ENCODE measurements at places on chromosomes 5 and 9. TPM values are rescaled to one million over a fixed set of nuclear protein-coding genes. Genes with fewer than 3 reads are reported as not detected.

SLC46A2 gene
- not detected for total RNA-seq

CARD6 gene
- 0.63 TPM for total RNA-seq

SPINK13 gene
- total RNA-seq, result 0.58 TPM

STKLD1 gene
- total RNA-seq, result not detected

SPINK7 gene
- not detected for total RNA-seq

KIF20A gene
- 82.9 TPM for total RNA-seq

- no peak for DNase-seq
These were observed 3.7 kb upstream of the BAAT start for GRCh38 chr9:101388507-101388993.

DNA sequence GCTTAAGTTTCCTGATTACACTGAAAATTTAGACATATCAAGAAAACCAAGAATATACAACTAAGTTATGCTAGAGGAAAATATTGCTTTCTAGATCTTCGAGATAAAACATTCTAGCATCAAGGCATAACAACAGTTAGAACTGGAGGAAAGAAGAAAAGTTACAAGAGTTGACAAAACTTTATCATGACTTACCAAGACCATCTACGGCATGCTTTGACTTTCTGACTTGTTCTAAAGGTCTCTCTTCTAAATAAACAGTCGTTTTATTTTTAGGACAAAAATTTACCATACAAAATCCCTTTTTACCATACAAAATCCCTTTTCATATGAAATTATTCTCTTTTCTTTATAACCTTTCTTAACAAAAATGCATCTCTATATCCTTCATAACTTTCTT, 1110.1 kb upstream of the CDH10 start:
- DNase-seq, result no peak

- no peak for DNase-seq
These were observed 589.1 kb downstream of the MTRR start for GRCh38 chr5:8458038-8458383.

- peak; percentile 13 for DNase-seq
These were observed 235.7 kb upstream of the ADAMTSL1 start for GRCh38 chr9:18238254-18238653.

GRCh38 chr5:151622367-151623088, 31.4 kb upstream of the FAT2 start:
- DNase-seq, result no peak

DNA sequence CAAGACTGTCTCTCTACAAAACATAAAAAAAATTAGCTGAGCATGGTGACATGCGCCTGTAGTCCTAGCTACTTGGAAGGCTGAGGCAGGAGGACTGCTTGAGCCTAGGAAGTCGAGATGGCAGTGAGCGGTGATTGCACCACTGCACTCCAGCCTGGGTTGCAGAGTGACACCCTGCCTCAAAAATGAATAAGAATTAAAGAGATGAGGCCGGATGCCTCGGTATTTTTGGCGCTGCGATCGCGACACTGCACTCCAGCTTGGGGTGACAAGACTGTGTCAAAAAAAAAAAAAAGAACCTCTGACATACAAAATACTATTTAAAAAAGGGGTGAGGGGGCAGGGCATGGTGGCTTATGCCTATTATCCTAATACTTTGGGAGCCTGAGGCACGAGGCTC, 7.3 kb downstream of the GPBP1 start:
- DNase-seq, result no peak

DNA sequence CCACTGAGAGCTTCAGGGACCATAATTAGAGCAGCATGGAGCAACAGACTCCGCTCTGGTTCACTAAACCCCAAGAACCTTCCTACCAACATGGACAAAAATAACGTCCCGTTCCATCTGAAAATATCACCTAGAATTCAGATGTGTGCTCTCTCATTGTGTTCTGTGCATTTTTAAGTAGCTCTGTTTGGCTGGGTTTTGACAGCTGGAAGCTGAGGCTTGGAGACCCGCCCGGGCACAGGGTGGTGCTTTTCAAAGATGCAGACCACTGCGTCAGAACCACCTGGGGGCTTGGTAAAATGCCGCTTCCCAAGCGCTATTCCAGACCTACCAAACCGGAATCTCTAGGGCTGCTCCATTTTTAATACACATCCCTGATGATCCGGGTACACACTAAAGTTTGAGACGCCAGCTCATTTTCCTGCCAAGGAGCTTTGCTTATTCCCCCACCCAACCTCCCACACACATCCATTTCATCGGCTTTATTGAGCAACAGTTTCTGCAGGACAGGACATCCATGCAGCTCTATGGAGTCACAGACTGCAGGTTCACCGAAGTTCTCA, 104.8 kb downstream of the GABBR2 start:
- DNase-seq, result no peak

DNA sequence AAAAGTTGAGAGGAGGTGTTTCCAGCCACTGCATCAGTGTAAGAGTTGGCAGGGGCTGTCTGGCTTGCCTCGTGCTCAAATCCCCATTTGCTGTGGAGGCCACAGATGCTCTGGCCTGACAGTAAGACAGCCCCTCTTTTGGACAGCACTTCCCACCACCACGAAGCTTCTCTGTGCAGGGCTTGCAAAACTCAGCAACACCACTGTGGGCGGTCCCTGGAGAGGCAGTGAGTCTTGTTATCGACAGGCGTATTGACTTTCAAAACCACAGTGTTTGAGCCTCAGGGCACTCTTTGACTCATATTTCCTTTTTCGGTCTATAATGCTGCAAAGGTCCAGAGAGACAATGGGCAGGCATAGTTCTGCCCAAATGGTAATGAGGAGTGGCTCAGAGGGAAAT, 539.5 kb downstream of the EBF1 start:
- no peak for DNase-seq

- no peak for DNase-seq
These were observed 84.6 kb downstream of the ANKRD55 start for GRCh38 chr5:56148453-56148971.

DNA sequence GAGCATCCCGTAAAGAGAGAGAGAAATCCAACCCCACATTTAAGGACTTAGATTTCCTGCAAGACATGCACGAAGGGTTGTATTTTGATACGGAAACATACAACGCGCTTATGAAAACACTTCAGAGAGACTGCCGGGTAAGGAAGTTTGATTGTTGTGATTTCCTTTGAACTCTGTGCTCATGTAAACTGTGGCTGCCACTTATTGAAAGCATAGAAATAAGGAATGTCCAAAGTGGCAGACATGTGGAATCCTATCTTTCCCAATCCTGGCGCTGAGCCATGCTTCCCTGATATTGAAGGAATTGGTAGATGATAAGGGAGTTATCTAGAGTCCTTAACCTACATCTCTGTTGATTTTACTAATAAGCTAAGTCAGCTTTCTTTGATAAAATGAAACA, 119.4 kb downstream of the PRKACG start:
- DNase-seq, result no peak

- DNase-seq, result no peak
These were observed at the start of gene MOB3B for GRCh38 chr9:27529316-27530278. Gene MOB3B, minus strand, starts transcription at chr9:27529814. Its CDS starts 74,264 bp downstream, at chr9:27455550.

GRCh38 chr9:106482733-106483132, 380.2 kb upstream of the ZNF462 start:
- peak; percentile 26 for DNase-seq

DNA sequence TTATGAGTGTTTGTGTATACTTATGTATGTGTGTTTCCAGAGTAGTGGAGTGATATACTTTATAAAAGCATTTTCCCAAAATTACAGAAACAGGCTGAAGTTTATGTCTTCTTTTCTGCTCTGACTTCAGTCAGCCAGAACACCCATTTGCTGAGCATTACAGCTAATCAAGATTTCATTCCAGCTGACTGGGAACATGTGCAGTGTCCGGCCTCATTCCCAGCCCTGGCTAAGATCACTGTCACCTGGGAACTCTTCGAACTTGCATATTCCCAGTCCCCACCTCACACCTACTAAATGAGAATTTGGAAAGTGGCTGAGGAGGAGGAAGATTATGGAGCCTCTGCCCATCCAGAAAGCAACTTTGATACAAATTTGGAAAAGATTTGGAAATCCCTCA, 90.8 kb upstream of the PRRC1 start:
- no peak for DNase-seq

DNA sequence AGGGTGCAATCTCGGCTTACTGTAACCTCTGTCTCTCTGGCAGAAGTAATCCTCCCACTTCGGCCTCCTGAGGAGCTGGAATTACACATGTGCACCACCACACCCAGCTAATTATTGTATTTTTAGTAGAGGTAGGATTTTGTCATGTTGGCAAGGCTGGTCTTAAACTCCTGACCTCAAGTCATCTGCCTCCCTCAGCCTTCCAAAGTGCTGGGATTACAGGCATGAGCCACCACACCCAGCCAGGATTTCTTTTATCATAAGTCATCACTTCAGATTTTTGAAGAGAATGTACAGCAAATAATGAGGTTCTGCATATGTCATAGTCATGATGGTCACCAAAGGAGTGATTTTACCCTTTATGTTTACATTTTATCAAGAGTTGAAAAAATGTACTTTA, 108.1 kb downstream of the GCNT1 start:
- DNase-seq, result no peak

GRCh38 chr9:136336156-136336870, 9.0 kb downstream of the GPSM1 start:
- no peak for DNase-seq
